ENCODE measurements at places on chromosomes 11 and 22.

- no peak for DNase-seq
Observed at GRCh38 chr11:61682093-61682732, 2.0 kb downstream of the DAGLA start.

DNA sequence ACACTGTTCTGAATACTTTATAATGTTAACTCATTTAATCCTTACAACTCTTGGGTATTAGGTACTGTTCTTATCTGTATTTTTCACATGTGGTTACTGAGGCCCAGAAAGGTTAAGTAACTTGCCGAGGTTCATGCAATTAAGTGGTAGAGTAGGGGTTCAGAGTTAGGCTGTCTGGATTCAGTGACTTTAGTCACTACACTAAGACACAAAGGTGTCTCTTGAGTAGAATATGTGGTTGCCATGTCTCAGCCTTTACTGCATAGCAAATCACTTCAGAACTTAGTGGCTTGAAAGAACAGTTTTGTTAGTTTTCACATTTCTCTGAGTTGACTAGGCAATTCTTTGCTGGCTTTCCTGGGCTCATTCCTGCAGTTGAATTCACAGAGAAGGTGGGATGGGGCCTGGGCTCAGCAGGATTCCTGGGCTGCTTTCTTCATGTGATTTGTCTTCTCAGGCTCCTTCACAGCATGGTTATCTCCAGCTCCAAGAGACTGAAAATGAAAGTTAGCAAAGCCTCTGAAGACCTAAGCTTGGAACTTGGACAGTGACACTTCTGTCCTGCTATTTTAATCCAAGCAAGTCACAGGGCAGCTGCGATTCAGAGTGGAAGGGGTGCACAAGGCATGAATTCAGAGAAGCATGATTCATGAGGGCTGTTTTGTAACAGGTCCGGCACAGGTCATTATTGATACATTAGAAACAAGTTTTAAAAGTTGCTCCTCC is 68.3 kb downstream of the SPECC1L start:
- DNase-seq: no peak

- DNase-seq: no peak
Observed at GRCh38 chr11:68803766-68804165, 38.0 kb downstream of the CPT1A start.

GRCh38 chr11:128407962-128408361 is 179.4 kb downstream of the ETS1 start:
- no peak for DNase-seq

- no peak for DNase-seq
Observed at GRCh38 chr11:104106136-104106754, 57.7 kb downstream of the PDGFD start.

DNA sequence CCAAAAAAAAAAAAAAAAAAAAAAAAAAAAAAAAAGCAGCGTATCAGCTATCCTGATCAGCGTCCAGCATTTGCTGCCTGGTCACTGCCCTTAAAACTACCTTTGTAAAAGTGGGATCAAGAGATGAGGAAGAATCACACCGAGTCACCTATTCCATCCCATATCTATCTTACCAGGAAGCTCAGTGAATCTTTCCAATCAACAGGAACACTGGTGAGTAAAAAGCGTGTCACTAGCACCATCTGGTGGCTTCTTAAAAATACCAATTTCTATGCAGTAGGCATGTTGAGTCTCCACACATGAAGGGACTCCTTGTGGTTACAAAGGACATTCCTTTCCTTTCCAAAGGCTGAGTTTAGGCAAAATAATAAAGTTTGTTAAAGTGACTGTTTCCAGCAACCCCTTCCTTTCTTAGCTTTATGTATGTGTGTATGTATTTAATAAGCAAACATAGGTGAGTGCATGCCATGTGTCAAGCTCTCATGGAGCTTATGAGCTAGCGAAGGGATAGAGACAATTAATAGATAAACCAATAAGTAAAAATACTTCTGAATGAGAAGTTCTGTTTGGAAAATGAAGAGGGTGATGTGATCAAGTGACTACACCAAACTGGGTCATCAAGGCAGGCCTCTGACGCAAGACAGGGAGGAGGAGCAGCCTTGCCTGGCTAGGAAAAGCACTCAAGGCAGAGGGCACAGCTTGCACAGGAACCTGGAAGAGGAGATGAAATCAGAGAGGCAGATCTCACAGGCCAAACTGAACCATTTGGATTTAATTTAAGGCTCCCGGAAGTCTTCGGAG is 13.9 kb upstream of the TP53AIP1 start:
- DNase-seq: peak; percentile 18

GRCh38 chr22:40751250-40751649 is 67.9 kb downstream of the SLC25A17 start:
- DNase-seq: no peak

DNA sequence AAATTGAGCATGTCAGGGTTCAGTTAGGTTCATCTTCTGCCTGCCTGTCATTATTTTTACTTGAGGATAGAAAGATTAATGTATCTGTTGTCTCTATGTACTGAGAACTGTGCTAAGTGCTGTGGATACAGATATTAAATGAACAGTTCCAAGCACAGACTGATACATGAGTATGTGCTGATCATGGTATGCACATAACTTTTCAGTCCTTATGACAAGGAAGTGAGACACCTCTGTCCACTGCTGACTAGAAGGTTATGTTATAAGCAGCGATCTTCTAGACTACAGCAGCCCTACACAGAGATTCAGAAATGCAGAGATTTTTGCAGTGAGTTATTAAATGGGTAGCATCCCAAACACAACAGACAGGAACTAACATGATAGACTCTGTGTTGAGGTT is 335.6 kb upstream of the MTNR1B start:
- DNase-seq: no peak

DNA sequence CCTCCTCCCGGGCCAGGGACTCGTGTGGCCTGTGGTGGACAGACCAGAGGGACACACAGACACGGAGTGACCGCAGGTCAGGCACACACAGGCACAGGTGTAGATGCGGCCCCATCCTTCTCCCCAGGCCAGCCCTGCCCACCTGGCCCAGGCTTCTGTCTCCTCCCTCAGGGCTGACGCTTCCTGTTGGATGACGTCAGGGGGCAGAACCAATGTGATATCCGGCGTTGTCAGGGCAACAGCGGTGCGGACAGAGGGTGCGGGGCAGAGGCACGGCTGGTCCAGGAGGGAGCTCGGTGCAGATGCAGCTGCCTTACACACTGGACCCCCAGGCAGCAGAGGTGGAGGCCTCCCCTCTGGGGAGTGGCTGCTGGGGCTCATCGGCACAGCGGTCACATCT is 2.9 kb upstream of the TUBGCP6 start:
- no peak for DNase-seq

GRCh38 chr11:7573558-7574296 is 59.9 kb downstream of the PPFIBP2 start:
- no peak for DNase-seq

DNA sequence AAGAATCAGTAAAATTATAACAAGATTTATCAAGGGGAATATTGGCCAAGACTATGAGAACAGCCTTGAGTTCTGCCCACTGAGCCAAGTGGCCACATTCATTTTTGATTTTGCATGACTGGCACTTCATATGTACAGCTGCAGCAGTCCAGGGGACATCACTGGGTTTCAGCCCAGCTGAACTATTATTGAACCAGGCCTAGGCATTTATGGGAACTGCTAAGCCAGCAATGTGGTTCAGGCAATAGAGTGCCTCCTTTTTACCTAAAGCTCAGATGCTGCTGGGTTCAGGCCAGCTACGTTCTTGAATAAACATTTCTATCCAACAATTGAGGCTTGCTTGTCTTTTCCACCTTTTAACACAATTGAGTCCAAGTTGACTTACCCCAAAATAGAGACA is 196.9 kb downstream of the MSANTD4 start:
- no peak for DNase-seq

DNA sequence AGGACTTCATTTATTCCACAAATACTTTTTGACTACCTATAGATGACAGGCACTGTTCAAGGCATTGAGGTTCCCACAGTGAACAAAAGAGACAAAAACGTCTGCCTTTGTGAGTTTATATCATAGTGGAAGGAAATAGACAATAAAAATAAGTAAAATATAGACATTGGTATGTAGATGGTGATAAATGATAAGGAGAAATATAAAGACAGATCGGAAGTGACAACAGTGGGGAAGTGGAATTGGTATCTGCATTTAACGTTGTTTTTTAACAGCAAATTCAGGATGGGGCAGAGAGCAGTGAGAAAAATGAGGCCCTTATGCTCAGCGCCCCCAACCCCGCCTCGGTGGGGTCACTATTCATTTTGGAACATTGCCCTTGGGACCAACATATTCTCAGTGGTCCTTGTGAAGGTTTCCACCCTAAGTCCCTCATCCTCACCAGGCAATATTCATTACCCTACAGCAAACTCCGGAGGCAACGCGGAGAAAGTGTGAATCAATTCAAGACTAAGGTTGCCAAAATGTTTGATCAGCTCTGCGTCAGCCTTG is 627 bp upstream of the PEX26 start:
- DNase-seq: no peak

GRCh38 chr22:44425694-44426045 is 72.4 kb downstream of the RTL6 start:
- DNase-seq: no peak

DNA sequence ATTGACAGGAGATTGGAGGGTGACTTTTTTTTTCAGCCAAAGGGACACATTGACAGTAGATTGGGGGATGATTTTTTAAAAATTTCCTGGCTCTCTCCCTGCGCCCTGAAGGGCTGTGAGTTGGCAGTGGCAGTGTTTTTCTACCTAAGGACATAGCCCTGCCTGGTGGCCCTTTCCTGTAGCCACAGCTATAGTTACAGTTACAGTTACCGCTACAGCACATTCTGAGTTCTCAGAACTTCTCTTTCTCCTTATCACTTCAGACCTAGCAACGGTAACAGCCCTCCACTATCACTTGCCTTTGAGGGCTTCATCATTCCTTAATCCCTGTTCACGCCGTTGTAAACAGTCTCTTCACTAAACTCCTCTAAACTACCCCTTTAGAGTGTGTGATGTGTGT is 684 bp downstream of the MRGPRX2 start:
- no peak for DNase-seq

DNA sequence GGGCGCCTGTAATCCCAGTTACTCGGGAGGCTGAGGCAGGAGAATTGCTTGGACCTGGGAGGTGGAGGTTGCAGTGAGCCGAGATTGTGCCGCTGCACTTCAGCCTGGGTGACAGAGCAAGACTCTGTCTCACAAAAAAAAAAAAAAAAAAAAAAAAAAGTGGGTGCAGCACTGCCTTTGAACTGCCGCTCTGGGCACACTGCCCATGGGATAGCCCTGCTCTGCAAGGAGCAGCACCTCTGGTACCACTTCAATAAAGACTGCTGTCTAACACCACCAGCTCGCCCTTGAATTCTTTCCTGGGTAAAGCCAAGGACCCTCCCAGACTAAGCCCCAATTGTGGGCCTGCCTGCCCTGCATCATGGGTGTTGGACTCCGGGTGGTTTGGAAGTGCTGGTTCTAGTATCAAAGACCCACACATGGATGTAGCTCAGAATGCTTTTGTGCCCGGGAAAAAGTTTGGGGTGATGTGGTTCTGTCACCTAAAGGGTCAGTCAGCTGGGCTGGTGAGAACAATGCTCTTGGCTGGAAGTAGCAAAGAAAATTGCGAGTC is 444.3 kb downstream of the TBC1D22A start:
- DNase-seq: no peak

DNA sequence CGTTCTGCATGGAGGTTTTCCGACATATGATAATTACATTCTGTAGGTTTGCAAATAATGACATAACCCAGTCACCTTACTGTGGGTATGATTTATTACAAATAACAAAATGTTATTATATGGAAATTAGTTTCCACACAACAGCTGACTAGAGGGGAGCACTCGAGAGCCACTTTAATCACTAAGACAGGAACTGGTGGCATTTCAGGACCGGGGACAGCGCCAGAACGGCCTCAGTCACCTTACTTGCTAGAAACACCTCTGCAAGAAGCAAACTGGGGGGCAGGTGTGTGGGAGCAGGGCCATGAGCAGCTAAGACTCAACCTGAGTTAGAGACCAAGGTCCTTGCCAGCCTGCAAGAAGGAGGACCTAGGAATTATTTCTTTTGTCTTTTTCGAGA is 199.9 kb downstream of the DSCAML1 start:
- peak; percentile 9 for DNase-seq

GRCh38 chr11:59607703-59608454 is 7.7 kb downstream of the OSBP start:
- DNase-seq: no peak

DNA sequence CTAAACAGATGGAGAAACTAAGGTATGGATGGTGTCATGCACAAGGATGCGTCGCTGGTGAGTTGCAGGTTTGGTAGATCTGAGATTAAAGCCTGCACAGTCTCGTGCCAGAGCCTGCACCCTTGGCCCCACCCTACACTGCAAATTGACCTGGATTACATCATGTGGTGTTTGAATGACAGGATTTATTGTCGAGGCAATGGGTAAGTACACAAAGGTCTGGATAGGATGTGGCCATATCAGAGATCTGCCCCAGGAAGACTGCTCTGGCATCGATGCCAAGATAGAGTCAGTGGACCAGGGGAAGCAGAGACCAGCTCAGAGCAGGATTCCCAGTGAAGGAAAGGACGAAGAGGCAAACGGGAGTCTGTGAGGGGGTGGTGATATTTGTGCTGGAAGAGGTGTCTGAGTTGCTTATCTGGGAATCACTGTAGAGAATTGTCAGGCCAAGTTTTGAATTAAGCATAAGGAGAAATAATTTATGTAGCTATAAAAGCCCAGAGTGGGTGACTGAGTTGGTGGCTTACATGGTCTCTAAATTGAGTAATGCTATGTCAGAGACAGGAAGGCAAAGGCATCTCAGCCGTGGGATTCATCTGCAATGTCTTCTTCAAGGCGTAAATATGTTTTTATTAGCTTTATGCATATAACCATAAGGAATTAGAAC is 499.6 kb upstream of the B3GAT1 start:
- no peak for DNase-seq

DNA sequence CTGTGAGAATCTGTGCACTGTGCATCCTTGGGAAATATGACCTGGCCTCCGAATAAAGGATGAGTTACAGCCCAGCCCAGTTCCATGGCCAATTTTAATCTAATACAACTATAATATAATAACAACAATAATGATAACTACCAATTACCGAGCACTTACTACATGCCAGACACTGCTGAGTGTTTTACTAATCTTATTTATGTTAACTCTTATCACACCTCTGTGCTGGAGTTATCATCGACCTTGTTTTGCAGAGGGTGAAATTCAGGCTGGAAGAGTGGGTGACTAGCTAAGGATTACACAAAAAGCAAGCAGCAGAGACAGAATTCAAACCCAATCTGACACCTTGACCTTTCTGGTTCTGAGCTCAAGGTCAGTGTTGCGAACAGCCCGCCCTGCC is 83.9 kb downstream of the GALNT18 start:
- DNase-seq: no peak

DNA sequence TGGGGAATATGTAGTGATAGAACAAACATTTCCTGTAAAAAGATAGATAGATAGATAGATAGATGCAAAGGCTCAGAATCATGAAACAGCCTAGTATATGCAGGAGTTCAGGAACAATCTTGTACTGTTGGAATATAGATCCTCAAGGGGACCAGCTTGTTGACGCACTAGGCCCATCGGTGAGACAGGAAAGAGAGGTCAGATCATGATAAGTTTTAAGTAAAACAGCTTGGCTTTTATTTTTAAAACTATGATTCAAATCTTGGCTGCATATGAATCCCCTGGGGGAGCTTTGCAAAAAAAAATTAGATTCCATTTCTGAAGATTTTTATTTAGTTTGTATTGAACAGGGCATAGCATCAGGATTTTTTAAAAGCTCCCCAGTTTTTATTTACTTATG is 185.8 kb downstream of the TRPC6 start:
- DNase-seq: no peak

GRCh38 chr11:2683806-2684205 is 16.0 kb downstream of the KCNQ1OT1 start:
- DNase-seq: no peak
